Fibroblast of the aortic adventitia (primary cell): ENCODE measurements at places on chromosomes 6 and 20. TPM values are rescaled to one million over a fixed set of nuclear protein-coding genes. Genes with fewer than 3 reads are reported as not detected.

AGER gene
- total RNA-seq, result 0.16 and 0.18 TPM in 2 replicates

PROKR2 gene
- total RNA-seq, result not detected in 2 replicates

FAM162B gene
- total RNA-seq, result 1.6 TPM in 1 of 2 replicates, not detected in the other

GABRR1 gene
- not detected in 2 replicates for total RNA-seq

PREX1 gene
- total RNA-seq, result 3.5 and 13.0 TPM in 2 replicates

IRAK1BP1 gene
- 6.5 and 7.9 TPM in 2 replicates for total RNA-seq

CFAP206 gene
- total RNA-seq, result 0.27 and 0.90 TPM in 2 replicates

NPEPL1 gene
- total RNA-seq, result 24.5 and 33.1 TPM in 2 replicates

OGFRL1 gene
- total RNA-seq, result 21.6 and 34.8 TPM in 2 replicates

SLC25A27 gene
- 6.2 and 27.3 TPM in 2 replicates for total RNA-seq

PRSS35 gene
- 3.5 and 4.7 TPM in 2 replicates for total RNA-seq

NFYA gene
- 6.3 and 14.2 TPM in 2 replicates for total RNA-seq

SALL4 gene
- total RNA-seq, result 0.36 and 4.1 TPM in 2 replicates

PAQR8 gene
- 3.5 and 8.6 TPM in 2 replicates for total RNA-seq
